ENCODE measurements at places on chromosomes 16 and 17.

GRCh38 chr17:14752011-14752410 lies 451.1 kb downstream of the HS3ST3B1 start:
- no peak for DNase-seq

DNA sequence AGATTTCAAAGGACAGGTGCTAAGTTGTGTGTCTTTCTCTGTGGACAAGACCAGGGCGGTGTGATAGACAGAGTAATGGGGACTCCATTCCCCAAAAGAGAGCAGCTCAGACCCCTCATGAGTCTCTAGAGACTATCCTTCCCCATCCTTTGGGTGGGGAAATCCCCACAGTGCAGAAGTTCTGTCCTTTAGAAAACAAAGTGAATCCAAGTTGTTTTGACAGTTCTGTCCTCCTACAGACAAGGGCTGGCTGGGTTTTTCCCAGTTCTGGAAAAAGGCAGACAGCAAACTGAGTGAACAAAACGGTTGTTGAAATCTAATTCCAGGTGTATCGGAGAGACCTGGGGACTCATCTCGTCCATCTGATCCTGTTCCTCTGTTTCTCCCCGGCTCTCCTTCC lies 11.0 kb upstream of the HAS3 start:
- no peak for DNase-seq

- DNase-seq, result no peak
Measured at GRCh38 chr16:73052576-73052975, 4.6 kb upstream of the ZFHX3 start.

GRCh38 chr16:70306880-70307279 lies 7.9 kb downstream of the DDX19B start:
- no peak for DNase-seq

GRCh38 chr17:76686538-76687297 lies 24.0 kb downstream of the MXRA7 start:
- DNase-seq, result no peak

DNA sequence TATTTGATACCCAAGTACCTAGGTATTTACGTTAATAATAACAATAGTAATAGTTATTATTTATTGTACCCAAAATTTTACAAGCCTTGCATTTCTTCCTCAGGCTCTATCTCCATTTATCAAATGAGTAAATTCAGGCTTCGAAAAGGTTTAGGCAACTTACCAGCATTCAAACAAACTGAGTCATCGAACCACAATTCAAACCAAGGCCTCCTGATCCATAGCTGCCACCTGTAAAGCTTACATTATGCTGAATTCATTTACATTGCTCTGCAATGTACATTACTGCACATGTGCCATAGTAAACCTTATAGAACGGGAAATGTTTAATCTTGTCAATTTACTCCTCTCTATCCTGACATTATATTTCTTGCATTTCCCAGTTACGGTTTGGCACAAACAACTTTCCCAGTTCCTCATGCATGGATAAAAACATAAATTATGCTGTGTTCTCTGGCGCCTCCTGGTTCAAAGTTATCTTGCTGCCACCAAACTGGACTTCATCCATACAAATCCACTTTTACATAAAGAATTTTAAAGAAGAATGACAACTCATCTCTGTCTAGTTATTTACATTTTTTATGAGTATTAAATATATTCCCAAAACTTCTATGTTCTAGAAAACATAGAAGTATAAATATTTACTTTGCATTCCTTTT lies 360.6 kb upstream of the SOX9 start:
- no peak for DNase-seq

DNA sequence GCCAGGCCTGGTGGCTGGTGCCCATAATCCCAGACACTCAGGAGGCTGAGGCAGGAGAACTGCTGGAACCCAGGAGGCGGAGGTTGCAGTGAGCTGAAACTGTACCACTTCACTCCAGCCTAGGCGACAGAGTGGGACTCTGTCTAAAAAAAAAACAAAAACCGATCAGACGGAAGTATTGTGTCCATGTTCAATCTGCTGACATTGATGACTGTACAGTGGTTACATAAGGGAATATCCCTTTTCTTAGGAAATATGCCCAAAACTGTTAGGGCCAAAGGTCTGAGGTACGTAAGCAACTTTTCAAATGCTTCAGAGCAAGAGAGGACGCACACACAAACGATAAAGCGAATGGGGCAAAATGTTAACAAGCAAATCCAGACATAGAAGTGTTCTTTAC lies 69.8 kb upstream of the DNAH17 start:
- no peak for DNase-seq

- no peak for DNase-seq
Measured at GRCh38 chr17:32461498-32461852, 17.2 kb downstream of the PSMD11 start.

DNA sequence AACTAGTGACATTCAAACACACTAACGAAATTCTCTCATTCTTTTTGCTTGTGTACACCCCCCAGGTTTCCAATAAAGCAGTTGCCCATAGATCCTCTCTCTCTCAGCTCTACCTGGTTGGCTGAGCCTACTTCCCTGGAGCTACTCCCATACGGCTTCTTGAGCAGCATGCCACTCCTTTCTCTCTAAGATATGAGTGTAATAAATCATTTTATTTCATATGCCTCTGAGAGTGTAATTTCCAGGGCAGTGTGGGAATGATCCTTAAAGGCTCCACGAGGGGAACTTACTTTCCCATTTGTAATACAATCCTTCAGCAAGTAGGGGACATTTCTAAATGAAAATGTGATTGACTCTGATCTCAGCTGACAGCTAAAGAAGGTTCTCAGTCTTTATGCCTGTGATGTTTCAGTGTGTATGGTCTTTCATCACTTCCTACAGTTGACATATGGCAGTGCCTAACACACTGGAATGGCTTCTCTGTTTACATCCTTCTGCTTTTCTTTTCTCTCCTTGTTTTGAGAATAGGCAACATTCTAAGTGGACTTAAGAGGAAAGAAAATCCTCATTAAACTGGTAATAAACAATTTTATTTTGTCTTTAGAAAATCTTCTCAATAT lies 1194.3 kb upstream of the CDH8 start:
- no peak for DNase-seq

DNA sequence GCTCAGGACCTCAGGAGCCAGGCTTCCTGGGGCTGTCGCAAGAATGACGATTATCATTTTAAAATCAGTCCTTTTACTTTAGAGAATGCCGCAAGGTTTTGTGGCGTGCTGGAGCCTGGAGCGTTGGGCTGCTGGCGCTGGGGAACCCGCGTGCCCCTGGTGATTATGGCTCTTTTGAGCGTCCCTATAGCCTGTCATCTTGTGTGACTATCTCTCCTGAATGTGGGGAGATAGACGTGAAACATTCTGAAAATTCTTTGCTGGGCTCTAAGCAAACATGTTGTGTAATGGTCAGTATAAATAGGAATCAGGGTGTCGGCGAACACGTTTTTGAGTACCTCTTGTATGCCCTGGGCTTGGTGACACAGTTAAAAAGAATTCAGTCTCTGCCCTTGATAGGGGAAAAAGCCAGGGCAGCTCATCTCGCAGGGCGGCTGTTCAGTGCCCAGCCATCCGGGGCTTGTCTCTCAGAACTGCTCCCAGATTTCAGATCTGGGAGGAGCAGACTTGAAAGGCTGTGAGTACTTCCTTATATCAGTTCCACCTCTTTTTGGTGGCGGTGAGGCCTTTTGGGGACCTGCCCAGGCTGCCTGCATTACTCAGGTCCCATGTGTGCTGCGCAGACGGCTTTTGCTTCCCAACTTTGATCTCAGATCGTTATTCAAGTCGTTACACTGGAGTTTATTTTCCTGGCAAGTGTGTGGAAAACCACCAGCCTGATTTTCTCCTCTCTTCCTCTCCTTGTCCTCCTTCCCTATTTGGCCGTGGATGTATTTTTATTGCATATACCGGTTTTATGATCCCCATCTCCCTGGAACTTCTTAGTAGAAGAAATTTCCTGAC lies 973 bp downstream of the SLC7A6 start:
- DNase-seq, result peak; percentile 49

- peak; percentile 22 for DNase-seq
Measured at GRCh38 chr17:78324391-78325075, 35.3 kb downstream of the SOCS3 start.

DNA sequence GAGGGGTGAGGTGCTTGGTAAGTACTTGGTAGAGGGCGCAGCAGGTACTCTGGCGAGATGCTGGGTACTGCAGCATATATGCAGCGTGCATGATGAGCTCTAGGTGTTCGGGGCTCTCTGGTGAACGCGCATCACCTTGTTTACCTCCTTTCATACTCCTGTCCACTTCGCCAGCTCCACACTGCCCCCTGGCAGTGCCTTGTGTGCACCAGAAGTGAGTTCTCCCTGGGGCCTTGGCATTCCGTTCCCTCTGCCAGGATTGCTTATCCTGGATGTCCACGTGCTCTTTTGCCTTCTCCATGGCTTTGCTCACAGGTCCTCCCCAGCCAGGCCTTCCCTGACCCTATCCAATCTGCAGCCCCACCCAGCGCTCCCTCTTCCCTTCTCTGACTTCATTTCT lies 154.2 kb downstream of the MRM1 start:
- DNase-seq, result peak; percentile 33

DNA sequence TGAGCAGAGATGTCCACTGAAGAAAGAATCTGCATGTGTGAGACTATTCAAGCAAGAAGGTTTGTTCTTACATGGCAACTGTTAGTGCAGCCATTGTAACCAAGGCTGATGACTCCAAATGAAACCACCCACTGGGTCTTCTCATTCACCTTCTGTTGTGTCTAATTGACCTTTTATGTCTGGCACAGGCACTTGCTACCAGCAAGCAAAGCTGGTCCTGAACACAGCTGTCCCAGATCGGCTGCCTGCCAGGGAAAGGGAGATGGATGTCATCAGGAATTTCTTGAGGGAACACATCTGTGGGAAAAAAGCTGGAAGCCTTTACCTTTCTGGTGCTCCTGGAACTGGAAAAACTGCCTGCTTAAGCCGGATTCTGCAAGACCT lies 3.6 kb downstream of the CDC6 start:
- DNase-seq, result no peak

DNA sequence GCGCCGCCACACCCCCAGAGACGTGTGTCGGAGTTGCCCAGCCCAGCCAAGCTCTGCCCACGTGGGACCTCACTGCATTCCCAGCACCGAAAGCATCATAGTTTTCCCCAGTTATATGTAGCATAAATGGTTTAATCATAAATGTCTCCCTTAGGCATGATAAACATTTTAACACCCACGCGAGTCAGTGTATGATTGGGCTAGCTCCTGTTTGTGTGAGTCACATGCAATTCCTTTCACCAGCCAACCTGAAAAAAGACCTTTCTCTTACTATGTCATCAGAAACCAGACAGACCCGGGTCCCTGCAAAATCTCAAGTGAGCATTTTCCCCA lies 9.2 kb downstream of the TAF1C start:
- no peak for DNase-seq

- DNase-seq, result no peak
Measured at GRCh38 chr16:1308036-1308976, 1.1 kb upstream of the UBE2I start.

DNA sequence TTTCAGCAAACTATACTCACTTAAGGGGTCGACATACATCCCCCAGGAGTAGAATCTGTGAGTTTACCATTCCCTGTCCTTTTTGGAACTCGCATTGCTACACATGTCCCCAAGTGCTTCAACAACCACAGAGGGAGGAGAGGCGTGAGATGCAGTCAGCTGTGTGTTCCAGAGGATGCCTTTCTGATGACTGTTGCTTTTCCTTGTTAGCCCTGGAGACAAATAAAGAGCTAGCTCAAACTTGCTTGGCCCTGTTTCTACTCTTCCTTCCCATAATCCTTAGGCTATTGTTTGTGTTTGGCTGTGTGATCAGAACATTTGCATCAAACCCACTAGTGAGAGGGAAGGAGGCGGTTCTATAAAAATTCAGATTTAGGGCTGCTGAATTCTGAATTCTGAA lies 264.0 kb downstream of the ENGASE start:
- DNase-seq, result no peak

- no peak for DNase-seq
Measured at GRCh38 chr16:24851700-24852099, 5.9 kb downstream of the SLC5A11 start.

GRCh38 chr17:49454050-49454449 lies 39.4 kb upstream of the PHB1 start:
- no peak for DNase-seq

- no peak for DNase-seq
Measured at GRCh38 chr17:78678222-78678557, 101.0 kb upstream of the DNAH17 start.

GRCh38 chr16:47250983-47251382 lies 107.2 kb upstream of the NETO2 start:
- DNase-seq, result no peak

DNA sequence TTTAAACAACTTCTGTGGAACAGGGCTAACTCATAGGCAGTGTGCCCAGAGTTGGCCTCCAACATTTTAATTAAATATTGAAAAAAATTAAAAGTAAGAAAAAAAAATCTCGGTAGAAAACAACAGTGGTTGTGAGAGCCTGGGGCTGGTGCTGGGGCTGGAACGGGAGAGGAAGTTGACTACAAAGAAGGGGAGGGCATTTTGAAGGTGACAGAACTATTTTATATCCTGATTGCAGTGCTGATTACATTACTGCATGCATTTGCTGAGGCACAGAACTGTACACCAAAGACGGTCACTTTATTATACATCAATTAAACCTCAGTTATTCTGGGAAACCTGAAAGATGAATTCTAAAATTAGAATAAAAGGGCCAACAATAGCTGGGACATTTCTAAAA lies 142.5 kb downstream of the PARN start:
- DNase-seq, result no peak

DNA sequence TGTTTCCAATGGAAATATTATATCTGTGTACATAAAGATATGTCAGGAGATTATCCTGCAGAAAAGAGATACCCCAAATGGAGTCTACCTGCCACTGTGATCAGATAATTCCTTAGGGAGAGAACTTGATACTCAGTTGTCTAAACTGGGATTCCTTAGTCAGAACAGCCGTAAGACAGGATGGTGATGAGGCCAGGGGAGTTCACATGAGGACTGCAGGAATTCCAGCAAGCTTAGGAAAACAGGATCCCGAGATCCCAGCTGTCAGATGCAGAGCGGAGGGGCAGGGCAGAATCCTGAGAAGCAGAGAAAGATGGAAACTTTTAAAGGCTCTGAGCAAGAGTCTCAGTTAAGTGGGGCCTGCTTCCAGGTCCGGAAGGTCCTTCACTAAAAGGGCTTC lies 4.7 kb downstream of the KRABD2 start:
- no peak for DNase-seq

DNA sequence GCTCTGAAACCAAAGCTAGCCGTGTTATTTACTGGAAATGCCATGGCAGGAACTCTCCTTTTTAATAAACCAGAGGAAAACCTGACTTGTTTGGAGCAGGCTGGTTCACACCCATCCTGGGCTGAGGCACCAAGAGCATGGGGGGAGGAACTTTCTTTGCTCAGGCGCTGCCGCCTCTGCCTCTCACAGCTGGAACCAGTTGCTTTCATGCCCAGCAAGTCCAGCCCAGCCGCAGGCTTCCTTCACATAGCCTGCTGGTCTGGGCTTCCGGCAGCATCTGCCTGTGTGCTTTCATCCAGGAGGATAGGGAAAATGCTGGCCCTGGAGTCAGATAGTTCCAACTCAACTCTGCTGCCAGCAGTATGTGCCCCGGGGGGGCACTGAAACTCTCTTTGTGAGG lies 88.1 kb upstream of the ASIC2 start:
- DNase-seq, result no peak
